Stimulated activated CD8-positive, alpha-beta memory T cell treated with anti-CD3 and anti-CD28 coated beads, Interleukin-7, amount 100 ng/mL, for 48 hours (primary cell): ENCODE measurements at places on chromosomes 5 and 9.

DNA sequence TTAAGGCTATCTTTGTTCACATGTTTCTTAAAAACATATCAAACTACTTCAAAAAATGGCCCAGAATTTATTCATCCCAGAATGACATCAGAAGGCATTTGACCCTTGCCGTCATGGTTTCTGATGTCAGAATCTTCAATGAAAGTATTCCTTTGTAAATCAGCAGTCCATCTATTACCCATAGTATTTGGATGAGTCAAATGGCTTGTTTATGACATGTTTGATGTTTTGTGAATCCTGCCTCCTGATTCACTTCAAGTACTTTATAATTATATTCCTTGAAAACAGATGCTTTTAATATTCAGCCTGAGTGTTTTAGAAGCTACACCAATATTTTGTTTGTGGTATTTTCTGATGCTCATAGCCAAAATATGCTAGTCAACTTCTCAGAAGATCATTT, 200.8 kb upstream of the MEF2C start:
- no peak for DNase-seq

DNA sequence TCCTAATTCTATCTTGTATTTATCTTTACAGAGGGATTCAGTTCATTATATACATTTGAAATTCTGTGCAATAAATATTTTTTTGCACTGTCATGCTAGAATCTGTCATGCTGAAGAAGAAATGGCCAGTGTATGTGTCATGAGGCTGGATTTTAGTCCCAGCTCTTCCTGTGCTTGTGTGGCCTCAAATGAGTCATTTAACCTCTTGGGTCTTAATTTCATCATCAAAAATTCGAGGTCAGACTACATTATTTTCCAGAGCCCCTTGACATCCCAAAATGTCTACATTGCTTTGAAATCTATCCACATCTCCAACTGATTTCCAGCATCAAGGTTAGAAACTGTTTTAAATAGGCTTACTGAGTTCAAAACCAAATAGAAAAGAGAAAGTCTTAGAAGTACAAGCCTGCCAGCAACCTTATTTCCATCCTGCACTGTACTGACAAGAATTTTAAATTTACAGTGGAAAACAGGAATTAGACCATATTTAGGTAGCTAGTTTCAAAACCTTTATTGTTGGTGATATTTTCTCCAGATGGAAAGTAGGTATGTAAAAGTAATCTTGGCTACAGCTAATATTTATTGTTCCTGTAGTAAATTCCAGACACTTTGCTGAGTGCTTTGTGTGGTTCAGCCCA, 96.7 kb upstream of the MAMDC2 start:
- no peak for DNase-seq

DNA sequence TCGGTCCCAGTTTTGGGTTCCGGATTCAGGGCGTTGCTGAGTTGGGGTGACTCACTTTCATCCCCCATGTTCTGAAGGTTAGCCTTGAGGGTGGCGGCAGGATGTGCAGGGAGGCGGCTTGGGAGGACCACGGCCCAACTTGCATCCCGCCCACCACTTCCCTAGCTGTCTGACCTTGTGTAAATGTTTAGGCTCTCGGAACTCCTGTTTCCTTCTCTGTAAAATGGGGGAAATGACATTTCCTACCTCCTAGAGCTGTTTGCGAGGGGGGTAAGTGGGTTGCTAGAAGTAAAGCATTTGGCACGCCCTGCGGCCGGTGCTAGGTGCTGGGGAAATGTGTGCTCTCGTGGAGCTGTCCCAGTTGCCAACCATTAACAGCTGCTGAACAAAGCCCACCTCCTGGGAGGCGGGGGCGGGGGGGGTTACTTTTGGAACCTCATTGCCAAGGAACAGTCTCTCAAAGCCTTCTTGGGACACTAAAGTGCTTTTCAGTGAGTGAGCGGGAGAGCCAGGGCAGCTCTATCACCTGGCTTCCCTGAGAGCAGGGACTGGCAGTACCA, 27.5 kb downstream of the PTGES2 start:
- no peak for DNase-seq

DNA sequence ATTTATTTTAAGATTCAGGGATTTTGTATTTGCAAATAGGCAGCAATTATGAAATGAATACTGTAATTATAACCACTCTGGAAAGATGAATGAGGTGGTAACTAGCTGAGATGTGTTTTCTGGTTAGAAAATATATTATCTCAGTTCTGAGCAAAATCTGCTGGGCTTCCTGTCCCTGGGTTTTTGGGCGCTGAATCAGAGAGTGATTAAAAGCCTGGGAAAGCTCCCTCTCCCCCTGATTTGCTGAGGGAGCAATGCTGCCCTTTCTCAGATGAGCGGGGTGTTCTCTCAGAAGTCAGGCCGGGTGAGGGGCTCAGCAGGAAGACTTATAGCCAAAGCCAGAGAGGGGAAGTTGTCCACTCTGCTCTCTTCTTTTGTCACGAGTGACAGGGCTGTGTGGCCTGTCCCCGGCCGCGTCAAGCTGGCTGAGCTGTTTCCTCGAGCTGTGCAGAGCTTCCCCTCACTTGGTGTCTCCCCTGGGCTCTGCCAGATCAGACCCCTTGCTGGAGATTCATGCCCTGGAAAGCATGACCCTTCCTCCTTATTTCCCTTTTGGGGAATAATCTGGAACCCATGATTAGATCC, 39.8 kb upstream of the PITX1 start:
- DNase-seq: no peak
